Endothelial cell of umbilical vein (primary cell): ENCODE measurements at places on chromosomes 5 and 9. TPM values are rescaled to one million over a fixed set of nuclear protein-coding genes. Genes with fewer than 3 reads are reported as not detected.

The OTP gene
- polyA plus RNA-seq = not detected in 2 replicates

The ADGRV1 gene
- 0.05 and 0.55 TPM in 2 replicates for polyA plus RNA-seq

The SLC45A2 gene
- not detected in 2 replicates for polyA plus RNA-seq

GRCh38 chr5:77937015-77937908 lies 161.1 kb upstream of the TBCA start:
- DNase-seq = no peak

GRCh38 chr5:40080191-40080590 lies 599.5 kb upstream of the PTGER4 start:
- peak; percentile 63 for DNase-seq

- no peak for DNase-seq
Measured at GRCh38 chr5:122924719-122925395, 79.4 kb downstream of the SNX24 start.

DNA sequence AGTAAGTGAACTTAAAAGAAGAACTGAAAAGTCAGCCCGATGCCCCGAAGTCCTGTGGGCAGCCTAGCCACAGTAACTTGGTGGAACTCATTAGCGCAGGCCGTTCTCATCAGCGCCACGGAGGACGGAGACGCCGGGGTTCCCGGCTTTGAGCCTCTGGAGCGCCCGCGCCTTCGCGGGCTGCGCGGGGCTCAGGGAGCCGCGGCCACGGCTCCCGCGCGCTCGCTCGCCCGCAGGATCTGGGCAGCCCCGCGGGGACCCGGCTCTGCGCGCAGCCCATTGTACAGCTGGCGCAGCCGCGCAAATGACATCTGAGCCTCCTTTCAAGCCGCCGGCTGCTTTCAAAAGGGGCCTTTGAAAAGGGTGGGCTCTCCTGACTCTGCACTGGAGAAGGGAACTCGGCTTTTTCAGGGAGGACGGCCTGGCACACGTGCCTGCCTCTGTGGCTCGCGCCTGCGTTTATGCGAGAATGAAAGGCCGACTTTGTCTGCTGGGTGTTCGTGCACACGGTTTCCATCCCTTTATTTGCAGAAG lies 40.7 kb downstream of the TLR4 start:
- peak; percentile 19 for DNase-seq

- no peak for DNase-seq
Measured at GRCh38 chr9:70170151-70170790, 88.5 kb upstream of the SMC5 start.

DNA sequence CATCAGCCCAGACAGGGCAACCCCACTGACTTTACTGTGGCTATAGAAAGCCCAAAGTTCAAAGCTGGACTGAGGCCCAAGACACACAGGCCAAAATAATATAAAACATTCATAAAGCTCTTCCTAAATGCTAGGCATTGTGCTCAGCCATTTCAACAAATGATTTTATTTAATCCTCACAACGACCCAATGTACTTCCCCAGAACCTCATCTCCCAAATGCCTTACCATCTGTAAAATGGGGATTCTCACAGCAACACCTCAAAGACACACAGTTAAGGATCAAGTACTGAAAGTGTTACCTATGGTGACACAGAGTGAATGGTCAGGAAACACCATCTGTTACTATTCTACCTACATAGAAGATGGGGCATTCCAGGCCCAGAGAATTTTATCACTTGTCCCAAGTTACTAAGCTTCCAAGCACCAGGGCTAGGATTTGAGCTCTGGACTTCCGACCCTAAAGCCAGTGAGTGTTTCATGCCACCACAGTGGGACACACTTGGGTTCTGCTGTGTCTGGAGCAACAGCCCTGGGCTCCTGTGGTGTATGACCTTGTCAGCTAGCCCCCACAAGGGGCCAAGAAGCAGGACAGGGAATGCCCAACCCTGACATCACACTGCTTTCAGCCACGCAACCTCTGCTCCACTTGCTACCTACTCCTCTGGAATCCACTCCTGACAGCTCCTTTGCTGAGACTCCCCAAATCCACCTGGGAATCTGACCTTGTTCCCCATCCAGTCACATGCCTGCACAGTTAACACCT lies 15.1 kb downstream of the SHB start:
- DNase-seq = no peak

The ZNF79 gene
- 6.1 and 6.3 TPM in 2 replicates for polyA plus RNA-seq

- no peak for DNase-seq
Measured at GRCh38 chr5:172849606-172850453, 15.8 kb downstream of the ERGIC1 start.

The SH3PXD2B gene
- polyA plus RNA-seq = 23.5 and 24.7 TPM in 2 replicates

The PCSK5 gene
- polyA plus RNA-seq = 2.5 and 2.6 TPM in 2 replicates

The SPATA31D4 gene
- not detected in 2 replicates for polyA plus RNA-seq

DNA sequence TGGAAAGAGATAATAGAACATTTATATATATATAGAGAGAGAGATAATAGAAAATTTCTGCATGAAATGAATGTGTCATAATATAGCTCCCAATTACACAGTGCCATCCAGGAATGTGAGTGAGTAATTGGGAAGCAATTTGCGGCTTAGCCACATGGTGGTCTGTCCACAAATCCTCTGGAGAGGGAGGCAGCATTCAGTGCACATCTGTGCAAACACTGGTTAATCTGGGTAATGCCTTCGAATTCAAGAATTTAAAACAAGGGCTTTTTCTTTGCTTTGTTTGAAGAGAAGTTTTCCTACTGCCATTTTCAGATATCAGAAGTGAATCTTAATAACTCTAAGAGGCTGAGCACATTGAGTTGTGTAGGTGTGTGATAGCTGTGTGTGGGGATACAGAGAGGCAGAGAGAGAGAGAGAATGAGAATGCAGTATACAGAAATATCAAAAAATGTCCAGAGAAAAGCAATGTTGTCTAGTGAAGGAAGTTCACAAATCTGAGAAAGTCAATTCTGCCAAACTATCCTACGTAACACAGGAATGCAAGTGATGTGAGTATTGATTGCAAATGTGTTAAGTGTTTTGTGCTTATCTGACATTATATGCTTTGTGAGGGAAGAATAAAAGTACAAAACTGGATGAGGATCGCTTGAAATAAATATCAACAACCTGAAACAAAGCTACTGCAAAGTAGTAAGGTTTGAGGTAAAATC lies 134.6 kb downstream of the EDIL3 start:
- no peak for DNase-seq

DNA sequence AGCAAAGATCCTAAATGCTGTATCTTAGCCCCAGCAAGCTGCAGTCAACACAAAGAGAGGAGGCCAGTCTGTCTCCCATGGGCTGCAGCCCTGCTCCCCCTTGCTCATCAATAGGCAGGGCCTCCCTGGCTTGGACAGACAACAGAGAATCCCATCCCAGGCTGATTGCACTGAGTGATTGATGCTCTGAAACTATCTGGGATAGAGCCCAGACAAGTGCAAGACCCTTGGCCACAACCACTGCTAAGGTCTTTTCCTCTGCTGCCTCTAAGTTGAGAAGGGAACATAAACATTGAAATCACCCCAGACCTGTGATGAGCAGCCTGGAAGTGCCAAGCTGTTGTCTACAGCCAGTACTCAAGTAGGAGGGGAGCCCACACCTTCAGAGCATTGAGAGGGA lies 661.0 kb upstream of the CDH18 start:
- no peak for DNase-seq

DNA sequence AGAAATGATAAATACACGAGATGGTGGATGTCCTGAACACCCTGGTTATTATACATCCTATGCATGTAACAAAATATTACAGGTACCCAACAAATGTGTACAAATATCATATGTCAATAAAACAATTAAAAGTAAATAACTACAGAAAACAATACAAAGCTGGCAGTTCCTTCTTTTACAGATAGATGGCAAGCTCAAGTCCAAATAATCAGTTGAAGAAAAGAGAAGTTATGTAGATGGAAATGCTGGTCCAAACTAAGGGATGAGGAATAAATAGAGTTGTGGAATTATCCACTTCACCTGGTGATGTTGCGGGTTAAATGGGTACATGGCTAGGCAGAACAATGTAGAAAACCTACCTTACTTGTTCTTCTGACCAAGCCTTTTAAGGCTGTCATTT lies 79.4 kb downstream of the PALM2AKAP2 start:
- no peak for DNase-seq

The GOLGA1 gene
- 12.4 and 13.1 TPM in 2 replicates for polyA plus RNA-seq

DNA sequence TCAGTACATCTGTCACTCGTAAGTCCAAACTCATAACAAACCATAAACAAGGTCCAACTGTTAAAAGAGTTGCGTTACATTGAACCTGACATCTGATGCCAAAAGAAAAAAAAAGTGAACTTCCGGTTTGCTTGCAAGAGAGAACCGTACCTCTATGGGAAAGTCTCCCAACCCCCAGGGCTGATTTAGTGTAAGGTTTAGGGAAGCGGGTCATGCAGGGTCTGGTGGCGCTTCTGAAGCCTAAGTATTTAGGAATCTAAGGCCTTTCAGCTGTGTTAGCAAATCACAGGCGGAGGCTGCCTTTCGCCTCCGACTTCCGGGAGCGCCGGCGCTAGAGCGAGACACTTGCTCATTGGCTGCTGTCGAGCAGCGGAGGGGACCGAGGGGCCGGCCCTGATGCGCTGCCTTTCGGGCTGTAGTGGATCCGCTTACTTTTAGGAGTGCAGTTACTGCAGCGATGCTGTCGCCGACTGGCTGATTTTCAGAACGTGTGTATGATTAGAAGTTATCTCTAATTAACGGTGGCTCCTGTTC lies 12.0 kb upstream of the GNPDA1 start:
- DNase-seq = peak; percentile 80

The PCDHGA2 gene
- polyA plus RNA-seq = 1.9 and 2.0 TPM in 2 replicates

The CRB2 gene
- not detected in 2 replicates for polyA plus RNA-seq

DNA sequence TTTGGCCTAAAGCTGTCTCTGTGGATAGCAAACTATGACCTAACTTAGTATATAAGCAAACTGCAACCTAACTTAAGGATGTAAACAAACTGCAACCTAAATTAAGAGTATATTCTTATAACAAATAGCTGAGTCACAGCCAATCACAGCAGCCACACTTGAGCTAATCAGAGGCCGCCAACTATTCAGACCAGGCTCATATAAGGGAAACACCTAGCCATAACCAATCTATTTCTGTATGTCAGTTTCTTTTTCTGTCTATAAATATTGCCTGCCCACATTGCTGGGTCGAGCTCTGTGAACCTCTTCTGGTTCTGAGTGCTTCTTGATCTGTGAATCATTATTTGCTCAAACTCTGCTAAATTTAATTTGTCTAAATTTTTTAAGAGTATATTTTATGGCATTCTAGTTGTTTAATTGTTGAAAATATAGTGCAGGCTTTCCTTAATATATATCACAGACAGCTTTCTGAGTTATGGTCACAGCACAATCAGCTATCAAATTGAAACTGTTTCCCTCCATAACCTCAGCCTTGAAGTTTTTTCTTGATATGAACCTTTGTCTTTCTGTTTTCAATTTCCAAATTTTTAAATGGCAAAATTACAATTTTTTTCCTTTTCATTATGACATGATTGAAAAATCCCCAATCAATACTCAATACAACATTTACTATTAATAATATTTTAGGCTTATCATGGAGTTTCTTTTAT lies 327.1 kb upstream of the NUDT12 start:
- DNase-seq = no peak

DNA sequence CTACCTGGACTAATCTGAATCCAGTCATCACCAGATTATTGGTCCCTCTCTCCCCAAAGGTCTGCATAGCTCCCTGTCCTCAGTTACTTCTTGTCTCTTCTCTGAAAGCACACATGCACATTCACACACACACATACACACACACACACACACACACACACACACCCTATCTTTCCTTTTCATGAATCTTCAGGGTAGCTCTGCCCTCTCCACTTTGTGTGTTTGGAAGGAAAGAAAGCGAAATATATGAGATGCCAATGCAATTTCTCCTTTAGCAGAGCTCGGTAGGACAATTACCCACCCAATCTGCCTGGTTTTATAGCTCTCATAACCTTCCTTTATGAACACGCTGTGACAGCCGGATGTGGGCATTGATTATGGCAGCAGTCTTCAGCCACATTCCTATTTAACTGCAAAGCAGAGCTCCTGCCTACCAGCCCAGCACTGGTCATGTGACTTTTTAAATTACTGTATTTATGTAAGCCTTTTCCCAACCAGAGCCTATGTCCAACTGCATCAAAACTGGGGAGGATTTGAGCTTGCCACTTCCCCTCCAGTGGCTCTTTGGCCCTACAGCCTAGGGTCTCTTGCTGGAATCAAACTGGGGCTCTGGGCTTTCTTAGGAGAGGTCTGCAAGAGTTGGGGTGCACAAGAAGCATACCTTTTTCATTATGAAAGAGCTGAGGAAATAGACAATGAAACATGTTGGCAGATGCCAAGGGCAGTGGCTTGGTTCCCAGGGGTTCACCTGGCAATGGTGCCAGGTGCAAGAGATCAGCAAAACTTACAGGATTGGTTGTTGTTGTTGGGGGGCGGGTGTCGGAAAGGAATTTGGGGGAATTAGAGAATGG lies 20.8 kb upstream of the MATR3 start:
- no peak for DNase-seq

The TAF7 gene
- polyA plus RNA-seq = 14.2 and 21.8 TPM in 2 replicates

DNA sequence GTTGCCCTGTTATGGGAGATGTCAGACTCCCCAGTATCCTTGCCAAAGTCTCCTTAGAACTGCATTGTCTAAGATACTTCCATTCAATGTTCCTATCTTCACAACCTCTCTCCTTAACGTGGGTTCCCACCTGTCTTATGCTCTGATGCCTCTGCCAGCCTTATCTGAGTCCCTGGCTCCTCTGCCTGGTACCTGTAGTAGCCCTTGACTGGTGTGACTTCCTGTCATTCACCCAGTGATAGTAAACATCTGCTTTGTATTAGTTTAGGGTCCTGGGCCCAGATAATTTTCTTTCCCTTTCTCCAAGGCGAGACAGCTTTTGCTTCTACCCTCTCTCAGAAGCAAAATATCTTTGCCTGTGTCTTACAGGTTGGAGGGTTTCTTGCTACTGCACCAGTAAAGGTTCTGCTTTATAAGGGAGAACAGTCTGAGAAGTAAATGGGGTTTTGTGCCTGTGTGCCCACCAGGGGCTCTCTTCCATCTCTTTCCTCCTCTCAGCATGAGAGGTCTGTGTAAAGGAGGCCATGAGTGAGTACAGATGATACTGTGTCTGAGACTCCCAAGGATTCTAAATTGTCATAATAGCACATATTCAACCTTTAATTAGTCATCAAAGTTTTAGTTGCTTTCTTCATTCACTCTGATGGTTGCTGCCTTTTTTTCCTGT lies 220.8 kb downstream of the PRR16 start:
- no peak for DNase-seq

- DNase-seq = peak; percentile 53
Measured at GRCh38 chr9:86352440-86353077, 1.7 kb downstream of the TUT7 start.

The JAK2 gene
- polyA plus RNA-seq = 1.6 and 2.1 TPM in 2 replicates

DNA sequence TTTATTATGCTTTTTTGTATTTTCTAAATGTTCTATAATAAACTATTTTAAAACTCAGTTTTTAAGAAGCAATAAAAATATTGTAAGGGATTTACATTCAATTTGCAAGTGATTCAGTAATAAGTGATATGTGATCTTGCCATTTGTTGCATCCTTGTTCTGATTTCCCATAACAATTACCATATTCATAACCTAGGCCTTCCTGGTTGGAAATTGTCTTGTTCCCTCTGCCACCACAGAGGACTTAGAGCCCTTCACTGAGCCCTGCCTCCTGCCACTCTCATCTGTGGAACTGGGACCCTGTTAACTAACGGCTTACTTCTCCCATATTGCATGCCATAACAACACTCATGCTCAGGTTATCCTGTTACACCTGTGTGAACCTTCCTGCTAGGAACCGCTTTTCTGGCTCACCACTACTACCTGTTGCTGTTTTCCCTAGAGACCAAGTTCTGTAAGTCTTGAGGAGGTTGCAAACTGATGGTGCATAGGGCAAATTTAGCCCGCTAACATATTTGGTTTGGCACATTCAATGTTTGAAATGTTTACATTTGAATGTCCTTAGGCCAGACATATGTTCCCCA lies 32.9 kb upstream of the DTWD2 start:
- DNase-seq = no peak
